Naive thymus-derived CD8-positive, alpha-beta T cell (primary cell): ENCODE measurements at places on chromosomes 13 and 19. TPM values are rescaled to one million over a fixed set of nuclear protein-coding genes. Genes with fewer than 3 reads are reported as not detected.
A peak's percentile ranks its signal among the peaks of the same experiment; 100 is the strongest.

The LHB gene
- not detected for total RNA-seq

- no peaks in the 10 kb centered on the region for H3K4me1 ChIP-seq
- H3K4me3 ChIP-seq: no peak overlapping the region
- H3K27ac ChIP-seq: no peak overlapping the region
These were observed 135.0 kb downstream of the URI1 start for GRCh38 chr19:30076751-30077670.

- no peak for DNase-seq
- H3K27me3 ChIP-seq: peaks cover 10% of the 10 kb centered on the region
- H3K4me3 ChIP-seq: no peak overlapping the region
- H3K27ac ChIP-seq: no peak overlapping the region
These were observed 350.5 kb downstream of the KCNRG start for GRCh38 chr13:50365408-50366391.

DNA sequence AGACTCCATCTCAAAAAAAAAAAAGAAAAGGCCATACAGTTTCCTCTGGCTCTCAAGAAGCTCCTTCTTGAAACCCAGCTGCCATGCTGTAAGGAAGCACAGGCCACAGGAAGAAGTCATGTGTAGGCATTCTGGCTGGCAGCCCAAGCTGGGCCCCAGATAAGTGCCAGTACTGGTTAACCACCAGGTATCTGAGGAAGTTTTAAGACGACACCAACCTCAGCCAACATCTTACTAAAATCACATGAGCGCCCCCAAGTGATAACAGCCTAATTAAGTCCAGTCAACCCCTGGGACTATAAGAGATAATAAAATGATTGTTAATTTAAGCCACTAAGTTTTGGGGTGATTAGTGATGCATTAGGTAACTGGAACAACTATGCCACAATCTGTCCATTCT, 27.4 kb upstream of the AKT2 start:
- no peaks in the 10 kb centered on the region for H3K36me3 ChIP-seq
- DNase-seq: no peak
- no peak overlapping the region for H3K4me3 ChIP-seq
- no peak overlapping the region for H3K27ac ChIP-seq
- H3K27me3 ChIP-seq: no peaks in the 10 kb centered on the region

GRCh38 chr19:41993612-41994483, at the start of gene ATP1A3:
Gene ATP1A3 (minus strand): TSS chr19:41994230. CDS start chr19:41994076, 154 bp downstream.
- H3K4me1 ChIP-seq: peaks cover 42% of the 10 kb centered on the region
- peak; percentile 61 for DNase-seq
- peak within 1 kb of the TSS; percentile 76 for H3K4me3 ChIP-seq
- H3K27me3 ChIP-seq: peaks cover 28% of the 10 kb centered on the region
- H3K36me3 ChIP-seq: no peaks in the 10 kb centered on the region

GRCh38 chr19:33683881-33684537, 62.3 kb downstream of the CHST8 start:
- no peaks in the 10 kb centered on the region for H3K4me1 ChIP-seq
- DNase-seq: no peak
- no peaks in the 10 kb centered on the region for H3K36me3 ChIP-seq

DNA sequence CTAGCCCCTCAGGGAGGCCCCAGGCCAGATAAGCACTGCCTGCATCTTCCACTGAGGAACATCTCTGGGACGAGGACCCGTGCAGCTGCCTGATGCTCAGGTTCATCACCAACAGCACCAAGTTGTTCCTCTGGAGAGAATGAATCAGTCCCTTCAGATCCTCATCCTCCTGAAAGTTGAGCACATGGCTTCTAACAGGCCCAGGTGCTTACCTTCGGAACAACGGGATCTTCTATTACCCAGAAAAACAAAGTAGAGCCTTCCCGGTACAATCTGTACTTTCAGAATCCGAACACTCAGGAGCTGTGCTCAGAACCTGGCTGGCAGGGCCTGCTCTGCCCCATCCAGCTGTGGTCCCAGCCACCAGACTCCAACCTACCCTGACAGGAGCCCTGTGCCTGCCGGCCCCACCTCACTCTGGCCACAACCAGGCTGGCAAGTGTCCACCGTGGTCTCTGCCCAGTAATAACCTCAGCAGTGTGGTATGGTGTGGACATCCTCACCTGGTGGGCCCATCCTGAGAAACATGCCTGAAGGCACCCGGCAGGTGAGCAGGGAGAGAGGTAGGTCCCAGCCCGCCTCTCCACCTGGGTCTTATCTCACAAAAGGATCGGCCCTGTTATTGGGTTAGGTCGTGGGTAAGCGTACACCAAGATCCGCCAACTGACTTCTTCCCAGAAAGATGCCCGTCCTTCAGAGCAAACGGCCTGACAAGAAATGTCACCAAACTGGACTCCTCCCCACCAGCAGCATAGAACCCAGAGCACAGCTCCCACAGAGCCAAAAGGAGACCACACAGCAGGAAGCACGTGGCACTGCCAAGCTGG, 34.1 kb downstream of the ELL start:
- no peak overlapping the region for H3K4me3 ChIP-seq
- H3K27me3 ChIP-seq: no peaks in the 10 kb centered on the region
- peaks cover 7% of the 10 kb centered on the region for H3K36me3 ChIP-seq
- H3K27ac ChIP-seq: peak overlapping the region; percentile 20

The RAB3A gene
- 2.9 TPM for total RNA-seq
